ENCODE measurements at places on chromosomes 3 and 15. TPM values are rescaled to one million over a fixed set of nuclear protein-coding genes. Genes with fewer than 3 reads are reported as not detected.

Gene USP4
- 49.0 TPM for total RNA-seq

DNA sequence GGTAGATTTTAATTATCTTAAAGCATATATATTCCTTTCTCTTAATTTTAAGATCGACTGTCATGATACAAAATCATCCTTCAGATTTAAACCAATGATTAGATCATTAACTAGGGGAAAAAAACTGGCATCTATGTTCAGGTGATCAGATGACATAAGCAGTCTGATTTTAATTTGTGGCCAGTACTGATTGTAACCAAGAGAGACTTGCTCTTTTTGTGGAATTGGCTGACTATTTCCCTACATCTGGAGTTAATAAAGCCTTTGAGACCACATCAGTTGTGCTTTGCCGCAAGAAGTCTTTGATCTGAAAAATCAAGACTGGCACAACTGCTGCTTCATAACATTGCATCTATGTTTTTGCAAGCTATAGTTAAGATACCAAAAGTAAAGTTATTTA is 148.4 kb upstream of the CGNL1 start:
- no peak for DNase-seq

- no peak for DNase-seq
Observed at GRCh38 chr3:61173676-61174075, 77.6 kb downstream of the FHIT start.

DNA sequence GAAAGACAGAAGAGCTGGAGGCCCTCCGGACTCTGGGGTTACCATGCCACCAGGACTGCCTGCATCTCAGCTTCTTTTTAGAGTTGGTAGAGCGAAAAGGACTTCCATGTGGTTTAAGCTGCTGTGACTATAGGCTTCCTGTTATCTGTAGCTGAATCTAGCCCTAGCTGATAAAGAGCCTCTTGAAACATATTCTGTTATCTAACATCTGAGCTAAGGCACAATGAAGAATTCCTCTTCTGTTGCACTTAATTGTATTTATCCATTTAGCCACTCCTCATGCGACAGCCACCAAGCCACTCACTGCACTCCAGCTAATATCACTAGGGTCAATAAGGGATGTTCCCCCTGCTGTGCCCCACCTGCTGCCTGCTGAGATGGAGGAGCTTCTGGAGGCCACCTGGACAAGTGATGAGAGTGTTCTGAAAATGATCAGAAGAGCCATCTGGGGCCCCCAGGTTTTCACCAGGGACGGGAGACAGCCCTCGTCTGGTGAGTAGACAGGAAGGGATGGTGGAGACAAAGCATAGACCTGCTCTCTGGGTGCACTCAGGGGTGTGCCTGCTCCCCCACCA is 94.6 kb upstream of the PLXNA1 start:
- no peak for DNase-seq

Gene FOXB1
- not detected for total RNA-seq

- no peak for DNase-seq
Observed at GRCh38 chr3:51955893-51956770, 951 bp downstream of the GPR62 start.

Gene ALDH1A3
- total RNA-seq, result 26.6 TPM

Gene ST3GAL6
- 6.8 TPM for total RNA-seq

- DNase-seq, result no peak
Observed at GRCh38 chr15:47908950-47909670, 191.8 kb downstream of the SEMA6D start.

Data from posterior vena cava (tissue), 2 donors.